ENCODE measurements at places on chromosomes 1 and 21. TPM values are rescaled to one million over a fixed set of nuclear protein-coding genes. Genes with fewer than 3 reads are reported as not detected.

The TIMM17A gene
- total RNA-seq: 66.5 TPM

The LCE3D gene
- not detected for total RNA-seq

DNA sequence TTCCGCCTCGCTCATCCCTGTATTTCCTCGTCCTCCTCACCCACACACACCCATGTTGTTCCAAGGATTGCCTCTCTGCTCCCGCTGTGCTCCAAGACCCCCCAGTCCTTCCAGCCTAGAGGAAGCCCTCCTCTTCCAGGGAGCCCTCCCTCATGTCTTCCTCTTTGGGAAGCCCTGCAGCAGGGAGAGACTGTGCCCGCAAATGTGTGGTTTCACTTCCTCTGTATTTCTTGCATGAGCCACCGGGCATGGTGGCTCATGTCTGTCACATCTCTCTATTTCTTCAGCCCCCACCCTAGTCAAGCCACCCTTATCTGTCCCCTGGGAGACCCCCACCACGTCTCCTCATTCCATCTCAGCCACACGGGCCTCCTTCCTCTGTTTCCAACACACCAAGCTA lies 57.5 kb upstream of the PAX7 start:
- H3K36me3 ChIP-seq: no peaks in the 10 kb centered on the region
- H3K4me3 ChIP-seq: no peak overlapping the region
- H3K4me1 ChIP-seq: no peaks in the 10 kb centered on the region
- no peak overlapping the region for H3K27ac ChIP-seq
- peaks cover 6% of the 10 kb centered on the region for H3K27me3 ChIP-seq
- no peak for DNase-seq

- H3K27me3 ChIP-seq: peaks cover 3% of the 10 kb centered on the region
- no peaks in the 10 kb centered on the region for H3K36me3 ChIP-seq
- H3K4me3 ChIP-seq: no peak overlapping the region
- H3K27ac ChIP-seq: no peak overlapping the region
- no peak for DNase-seq
- no peaks in the 10 kb centered on the region for H3K4me1 ChIP-seq
Observed at GRCh38 chr1:78370356-78370755, 120.4 kb upstream of the PTGFR start.

DNA sequence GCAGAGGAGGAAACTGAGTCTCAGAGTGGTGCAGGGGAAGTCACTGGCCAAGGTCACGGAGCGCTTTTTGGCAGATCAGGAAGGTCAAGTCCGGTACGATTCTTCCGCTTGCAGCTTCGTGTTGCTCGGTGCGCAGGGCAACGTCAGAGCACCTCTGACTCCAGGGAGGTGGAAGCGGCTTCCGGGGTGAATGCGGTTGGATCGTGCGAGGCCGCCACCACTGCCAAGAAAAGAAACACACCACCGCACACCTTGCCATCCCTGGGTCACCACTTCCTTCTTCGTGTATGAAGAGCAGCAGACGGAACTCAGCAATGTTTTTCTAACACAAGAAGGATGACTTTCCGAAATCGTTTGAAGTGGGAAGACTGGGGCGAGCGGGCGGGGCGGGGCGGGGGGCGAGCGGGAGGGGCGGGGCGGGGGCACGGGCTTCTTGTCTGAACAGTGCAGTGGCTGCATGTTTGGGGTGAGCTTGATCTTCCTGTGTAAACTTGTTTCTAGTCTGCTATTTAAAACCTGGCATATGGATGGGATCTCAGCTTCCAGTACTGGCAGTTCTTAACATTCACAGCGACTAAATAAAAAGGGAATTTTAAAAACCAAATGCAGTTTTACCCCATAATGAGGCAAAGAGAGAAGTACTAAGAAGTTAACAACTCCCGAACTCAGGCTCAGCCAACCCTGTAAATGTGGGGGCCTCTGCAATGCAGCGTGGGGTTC lies 300.0 kb downstream of the RRAGC start:
- H3K4me3 ChIP-seq: peak overlapping the region; percentile 66
- H3K36me3 ChIP-seq: no peaks in the 10 kb centered on the region
- peak overlapping the region; percentile 77 for H3K27ac ChIP-seq

- peaks cover 2% of the 10 kb centered on the region for H3K27me3 ChIP-seq
- no peak overlapping the region for H3K4me3 ChIP-seq
- no peak overlapping the region for H3K27ac ChIP-seq
- peaks cover 9% of the 10 kb centered on the region for H3K4me1 ChIP-seq
Observed at GRCh38 chr1:33399375-33399774, 31.5 kb downstream of the PHC2 start.

GRCh38 chr1:208509072-208509471 lies 264.9 kb upstream of the PLXNA2 start:
- H3K36me3 ChIP-seq: no peaks in the 10 kb centered on the region
- H3K27ac ChIP-seq: no peak overlapping the region
- no peak overlapping the region for H3K4me3 ChIP-seq
- no peak for DNase-seq
- no peaks in the 10 kb centered on the region for H3K4me1 ChIP-seq

DNA sequence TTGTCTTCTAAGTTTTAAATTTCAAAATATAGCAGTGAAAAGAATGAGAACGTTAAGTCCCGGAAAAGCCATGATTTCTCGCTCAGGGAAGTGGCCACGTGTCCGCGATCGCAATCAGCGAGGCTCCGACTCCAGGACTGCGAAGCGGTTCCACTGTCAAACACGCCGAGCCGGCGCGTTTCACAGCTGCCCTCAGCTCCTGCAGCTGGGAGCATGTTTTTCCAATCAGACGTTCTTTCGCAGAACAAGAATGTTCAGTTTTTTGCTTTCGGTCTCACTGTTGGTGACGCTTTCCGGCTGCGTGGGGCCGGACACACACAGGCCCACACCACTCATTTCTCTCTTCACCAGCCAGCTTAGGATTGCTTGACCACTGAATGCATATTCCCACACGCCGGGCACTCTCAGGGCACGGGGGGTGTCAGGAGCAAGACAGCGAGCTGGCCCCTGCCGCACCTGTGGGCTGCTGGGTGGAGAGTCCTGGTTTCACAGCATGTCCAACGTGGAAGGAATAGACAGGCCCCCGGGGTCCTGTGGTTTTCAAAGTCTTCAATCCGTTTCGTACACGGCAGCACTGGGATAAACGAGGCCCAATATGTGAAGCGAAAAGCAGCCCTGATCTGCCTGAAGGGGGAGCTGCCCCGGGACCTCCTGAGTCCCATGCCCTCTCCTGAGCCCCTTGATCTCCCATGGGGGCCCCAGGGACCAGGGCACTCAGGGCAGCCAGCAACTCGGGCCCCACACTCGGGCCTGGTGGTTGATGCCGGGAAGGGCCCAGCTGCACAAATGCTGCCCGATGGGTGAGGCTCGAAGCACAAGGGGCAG lies 47.3 kb upstream of the COL18A1 start:
- no peaks in the 10 kb centered on the region for H3K36me3 ChIP-seq
- H3K27ac ChIP-seq: no peak overlapping the region
- no peak for DNase-seq
- H3K27me3 ChIP-seq: peaks cover 15% of the 10 kb centered on the region
- H3K4me3 ChIP-seq: no peak overlapping the region

- peaks cover 10% of the 10 kb centered on the region for H3K4me1 ChIP-seq
- no peak overlapping the region for H3K4me3 ChIP-seq
- H3K27me3 ChIP-seq: no peaks in the 10 kb centered on the region
- H3K27ac ChIP-seq: no peak overlapping the region
Observed at GRCh38 chr1:50917138-50918137, 42.6 kb downstream of the FAF1 start.

- H3K27me3 ChIP-seq: peaks cover 9% of the 10 kb centered on the region
- no peak overlapping the region for H3K27ac ChIP-seq
- DNase-seq: no peak
- H3K36me3 ChIP-seq: no peaks in the 10 kb centered on the region
Observed at GRCh38 chr1:54506594-54506993, 41.4 kb upstream of the ACOT11 start.

DNA sequence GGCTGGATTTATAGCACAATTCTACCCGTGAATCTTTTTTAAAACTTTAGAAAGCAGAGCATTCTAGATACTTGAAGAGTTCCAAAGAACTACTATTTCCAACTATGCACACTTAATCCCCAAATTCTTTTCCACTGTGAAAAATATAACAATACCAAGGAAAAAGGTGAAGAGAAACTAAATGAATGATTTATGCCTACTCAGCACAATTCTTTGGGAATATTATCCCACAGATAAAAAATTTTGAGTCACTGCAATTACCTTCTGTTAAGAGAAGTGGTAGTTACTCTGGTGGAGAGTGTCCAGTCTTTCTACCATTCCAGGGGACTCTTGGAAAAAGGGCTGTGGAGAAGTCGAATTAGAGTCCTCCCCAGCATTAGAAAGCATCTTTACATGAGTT lies 39.2 kb downstream of the ERO1B start:
- H3K4me1 ChIP-seq: no peaks in the 10 kb centered on the region
- no peaks in the 10 kb centered on the region for H3K27me3 ChIP-seq
- H3K27ac ChIP-seq: no peak overlapping the region
- no peak overlapping the region for H3K4me3 ChIP-seq
- DNase-seq: no peak

DNA sequence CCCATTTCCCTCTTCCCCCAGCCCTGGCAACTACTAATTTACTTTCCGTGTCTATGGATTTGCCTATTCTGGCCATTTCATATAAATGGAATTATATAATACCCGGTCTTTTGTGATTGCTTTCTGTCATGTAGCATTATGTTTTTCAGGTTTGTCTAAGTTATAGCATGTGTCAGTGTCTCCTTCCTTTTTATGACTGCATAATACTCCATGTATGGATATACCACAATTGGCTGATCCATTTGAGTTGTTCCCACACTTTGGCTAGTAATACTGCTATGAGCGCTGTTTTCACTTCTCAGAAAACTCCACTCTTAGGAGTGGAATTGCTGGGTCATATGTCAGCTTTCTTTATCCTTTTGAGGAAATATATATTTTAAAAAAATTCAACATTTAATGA lies 53.7 kb downstream of the HUNK start:
- no peak overlapping the region for H3K27ac ChIP-seq
- no peak for DNase-seq
- peaks cover 2% of the 10 kb centered on the region for H3K27me3 ChIP-seq
- H3K36me3 ChIP-seq: no peaks in the 10 kb centered on the region
- H3K4me3 ChIP-seq: no peak overlapping the region

DNA sequence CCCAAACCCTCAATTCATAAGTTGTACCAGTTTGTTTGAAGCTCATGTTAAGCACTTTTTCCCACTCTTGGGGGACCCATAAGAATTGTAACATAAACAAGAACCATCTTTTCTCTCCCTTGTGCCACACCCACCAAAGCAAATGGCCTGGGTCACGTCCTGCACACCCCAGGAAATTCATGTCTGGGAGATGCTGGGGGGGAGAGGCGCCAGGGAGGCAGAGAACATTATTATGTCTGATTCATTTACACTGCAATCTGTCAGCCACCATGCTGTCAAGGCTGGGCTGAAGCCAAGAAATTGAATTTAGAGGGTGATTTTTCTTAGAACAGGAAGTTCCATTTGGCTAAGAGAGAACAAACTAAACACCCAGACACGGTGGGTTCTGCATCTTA lies 37.2 kb upstream of the IPO9 start:
- H3K4me3 ChIP-seq: no peak overlapping the region
- H3K4me1 ChIP-seq: no peaks in the 10 kb centered on the region
- no peaks in the 10 kb centered on the region for H3K36me3 ChIP-seq
- DNase-seq: no peak
- H3K27me3 ChIP-seq: no peaks in the 10 kb centered on the region

DNA sequence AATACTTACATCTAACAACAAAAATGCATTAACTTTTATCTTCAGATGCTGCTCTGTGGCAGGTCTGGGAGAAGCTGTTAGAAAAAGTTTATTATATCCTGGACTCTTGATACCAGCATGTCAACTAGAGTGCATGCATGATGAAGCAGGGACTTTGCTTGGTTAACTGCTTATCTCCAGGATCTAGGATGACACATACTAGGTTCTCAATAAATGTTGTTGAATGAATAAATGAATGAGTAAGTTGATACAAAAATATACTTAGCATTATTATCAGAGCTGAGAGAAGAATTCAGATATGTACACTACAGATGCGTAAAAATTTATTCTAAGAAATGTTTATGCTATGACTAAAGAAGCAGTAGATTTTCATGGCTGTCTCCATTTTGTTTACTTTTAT lies 304.3 kb downstream of the LTN1 start:
- DNase-seq: no peak
- H3K27ac ChIP-seq: no peak overlapping the region
- H3K27me3 ChIP-seq: no peaks in the 10 kb centered on the region

GRCh38 chr1:193827516-193827915 lies 641.1 kb upstream of the B3GALT2 start:
- no peak for DNase-seq
- no peak overlapping the region for H3K27ac ChIP-seq
- no peak overlapping the region for H3K4me3 ChIP-seq
- no peaks in the 10 kb centered on the region for H3K27me3 ChIP-seq
- H3K4me1 ChIP-seq: no peaks in the 10 kb centered on the region

DNA sequence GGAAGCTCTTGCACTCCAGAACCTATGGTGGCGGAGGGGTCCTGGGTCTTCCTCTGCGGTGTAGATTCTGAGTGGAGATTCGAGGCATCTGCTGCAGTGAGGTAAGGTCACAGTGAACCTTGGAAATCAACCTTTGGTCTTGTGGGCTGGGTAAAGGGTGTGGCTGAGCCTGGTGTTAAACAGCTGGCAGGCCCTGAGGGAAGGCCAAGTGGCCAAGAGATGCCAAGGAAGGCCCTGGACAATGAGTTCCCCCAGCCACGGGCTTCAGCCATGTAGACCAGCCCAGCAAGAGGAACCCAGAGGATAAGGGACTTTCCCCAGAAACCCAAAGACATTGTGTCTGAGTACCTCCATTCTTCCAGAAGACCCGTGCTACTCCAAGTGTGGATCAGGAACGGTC lies 137.2 kb upstream of the ETS2 start:
- peaks cover 15% of the 10 kb centered on the region for H3K27me3 ChIP-seq
- no peaks in the 10 kb centered on the region for H3K4me1 ChIP-seq
- no peaks in the 10 kb centered on the region for H3K36me3 ChIP-seq
- no peak overlapping the region for H3K27ac ChIP-seq
- H3K4me3 ChIP-seq: no peak overlapping the region

DNA sequence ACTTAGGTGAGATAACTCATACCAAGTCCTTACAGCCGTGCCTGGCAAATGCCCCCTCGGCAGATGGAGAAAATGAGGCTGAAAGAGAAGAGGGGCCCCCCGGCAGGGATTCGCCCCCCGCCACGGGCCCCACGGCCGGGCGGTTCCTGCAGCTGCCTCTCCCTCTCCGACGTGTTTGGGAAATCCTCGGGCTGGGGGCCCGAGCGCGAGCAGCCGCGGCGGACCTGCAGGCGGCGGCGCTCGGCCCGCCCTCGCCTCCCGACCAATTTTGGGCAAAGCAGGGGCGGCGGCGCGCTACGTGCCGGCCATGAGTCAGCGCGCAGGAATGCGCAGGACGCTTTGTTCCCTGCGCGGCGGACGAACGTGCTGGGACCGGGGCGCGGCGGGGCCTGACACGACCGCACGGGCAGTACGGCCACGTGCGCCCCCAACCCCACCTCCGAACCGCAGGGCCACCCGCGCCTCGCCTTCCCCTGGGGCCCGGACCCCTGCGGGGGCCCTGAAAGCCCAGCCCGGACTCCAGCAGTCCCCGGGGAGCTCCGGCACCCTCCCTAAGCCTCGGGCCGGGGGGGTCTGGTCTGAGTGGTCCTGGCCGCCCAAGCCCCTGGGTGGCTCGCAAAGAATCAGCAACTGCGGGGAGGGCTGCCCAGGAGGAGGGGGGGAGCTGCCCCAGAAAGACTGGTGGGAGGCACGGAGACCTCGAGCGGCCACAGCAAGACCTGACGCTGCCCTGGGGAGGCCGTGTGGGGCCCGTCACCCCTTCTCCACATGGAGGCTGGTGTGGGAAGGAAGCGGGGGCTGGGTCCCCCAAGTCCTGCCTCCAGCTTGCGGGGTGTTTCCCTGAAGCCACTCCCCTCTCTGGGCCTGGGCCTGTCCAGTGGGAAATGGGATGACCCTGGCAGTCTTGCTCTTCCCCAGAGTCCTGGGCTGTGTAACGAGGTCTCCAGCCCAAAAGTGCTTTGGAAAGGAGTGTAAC lies 11.9 kb upstream of the EDN2 start:
- peak; percentile 70 for DNase-seq
- peak overlapping the region; percentile 50 for H3K4me3 ChIP-seq
- peaks cover 4% of the 10 kb centered on the region for H3K4me1 ChIP-seq
- H3K27ac ChIP-seq: no peak overlapping the region
- H3K27me3 ChIP-seq: peaks cover 16% of the 10 kb centered on the region

All from activated CD4-positive, alpha-beta memory T cell treated with anti-CD3 and anti-CD28 coated beads for 36 hours (primary cell).